ENCODE measurements at places on chromosomes 12 and 14.

DNA sequence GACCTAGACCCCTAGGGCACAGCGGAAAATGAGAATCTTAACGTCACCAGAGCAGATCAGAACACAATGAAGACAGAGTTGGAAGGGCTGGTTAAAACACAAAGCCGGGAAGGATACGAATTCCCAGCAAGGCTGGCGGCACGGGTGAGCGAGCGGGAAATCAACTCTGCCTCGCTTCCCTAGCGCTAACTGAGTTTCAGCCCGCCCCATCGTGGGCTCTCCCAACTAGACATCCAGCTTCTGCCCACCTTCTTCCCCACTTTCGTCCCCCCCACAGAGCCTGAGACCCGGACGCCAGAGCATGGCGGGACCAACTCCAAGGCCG is 377 bp downstream of the CCNT1 start:
- peaks cover 10% of the 10 kb centered on the region for H3K4me1 ChIP-seq
- peak overlapping the region; percentile 92 for H3K27ac ChIP-seq
- H3K4me3 ChIP-seq, result peak overlapping the region; percentile 93
- H3K36me3 ChIP-seq, result peaks cover 50% of the 10 kb centered on the region
- no peak for DNase-seq

GRCh38 chr12:52715416-52715815 is 12.1 kb upstream of the KRT77 start:
- H3K4me1 ChIP-seq, result no peaks in the 10 kb centered on the region
- no peaks in the 10 kb centered on the region for H3K36me3 ChIP-seq
- H3K4me3 ChIP-seq, result no peak overlapping the region
- no peak for DNase-seq
- peaks cover 57% of the 10 kb centered on the region for H3K27me3 ChIP-seq
- H3K27ac ChIP-seq, result no peak overlapping the region

DNA sequence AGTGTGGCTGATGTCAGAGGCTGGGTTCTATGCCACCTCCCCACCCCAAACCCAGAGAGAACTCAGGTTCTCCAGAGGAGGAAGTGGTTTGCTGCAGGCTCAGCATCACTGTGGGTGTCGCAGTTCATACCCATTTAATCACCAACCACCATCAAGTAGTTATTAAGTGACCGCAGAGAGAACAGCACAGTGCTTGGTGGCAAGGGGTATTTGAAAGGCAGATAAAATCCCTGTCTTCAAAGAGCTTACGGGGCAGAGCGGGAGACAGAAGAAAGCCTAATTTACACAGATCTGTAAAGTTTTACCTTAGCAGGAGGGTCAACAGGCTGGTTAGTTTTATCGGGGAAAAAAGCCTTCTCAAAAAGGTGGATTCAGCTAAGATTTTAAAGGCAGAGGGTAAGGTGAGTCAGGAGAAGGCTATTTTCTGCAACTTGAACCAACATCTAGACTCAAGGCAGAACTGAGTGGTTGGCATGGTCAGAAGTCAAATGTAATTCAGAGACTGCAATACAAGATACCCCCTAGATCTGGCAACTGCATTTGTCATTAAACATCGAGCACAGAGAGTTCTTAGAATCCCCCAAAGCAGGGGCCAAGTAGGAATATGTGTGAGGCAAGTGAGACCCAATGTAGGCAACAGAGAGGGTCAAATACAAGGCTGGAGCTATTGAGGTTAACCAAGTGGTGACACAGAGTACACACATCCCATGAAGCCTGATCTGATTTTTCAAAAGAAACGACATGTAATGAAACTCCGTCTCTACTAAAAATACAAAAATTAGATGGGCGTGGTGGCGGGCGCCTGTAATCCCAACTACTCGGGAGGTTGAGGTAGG is 13.2 kb downstream of the PXN start:
- no peaks in the 10 kb centered on the region for H3K27me3 ChIP-seq
- H3K36me3 ChIP-seq, result peaks cover 30% of the 10 kb centered on the region
- H3K4me3 ChIP-seq, result no peak overlapping the region
- no peak overlapping the region for H3K27ac ChIP-seq
- H3K4me1 ChIP-seq, result peaks cover 61% of the 10 kb centered on the region

DNA sequence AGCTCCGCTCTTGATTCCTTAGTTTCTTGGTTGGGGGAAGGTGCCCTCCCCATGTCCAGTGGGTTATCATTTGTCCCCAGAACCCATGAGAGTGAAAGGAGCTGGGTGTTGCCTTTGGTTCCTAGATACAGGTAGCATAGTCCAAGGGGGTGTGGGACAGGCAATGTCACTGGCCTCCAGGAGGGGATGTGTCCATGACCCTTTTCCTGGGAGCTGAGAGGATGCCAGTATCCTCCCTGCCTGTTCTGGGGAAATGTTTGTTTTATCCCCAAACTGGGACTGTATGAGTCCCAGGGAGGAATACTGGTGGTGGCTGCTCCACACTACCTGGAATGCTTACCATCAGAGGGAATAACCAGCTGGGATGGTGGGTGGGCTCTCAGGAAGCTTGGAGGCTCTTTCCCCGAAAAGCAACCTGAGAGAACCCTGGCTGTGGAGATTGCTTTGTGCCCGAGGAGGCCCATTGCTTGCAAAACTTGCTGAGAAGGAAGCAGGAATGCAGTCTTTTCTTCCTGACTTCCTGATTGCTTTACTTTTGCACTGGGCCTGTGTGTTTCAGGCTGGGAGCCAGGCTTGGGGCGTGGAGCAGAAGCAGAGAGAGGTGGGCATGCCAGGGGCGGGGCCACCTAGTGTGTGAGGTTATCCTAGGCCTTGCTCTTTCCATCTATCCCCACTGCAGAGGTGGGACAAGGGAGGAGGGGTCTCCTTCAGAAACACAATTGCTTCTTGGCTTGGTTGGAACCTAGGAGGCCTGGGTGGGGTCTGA is 715 bp upstream of the SLC10A1 start:
- H3K36me3 ChIP-seq, result peaks cover 10% of the 10 kb centered on the region
- peaks cover 8% of the 10 kb centered on the region for H3K4me1 ChIP-seq
- DNase-seq, result peak; percentile 6
- no peak overlapping the region for H3K27ac ChIP-seq

DNA sequence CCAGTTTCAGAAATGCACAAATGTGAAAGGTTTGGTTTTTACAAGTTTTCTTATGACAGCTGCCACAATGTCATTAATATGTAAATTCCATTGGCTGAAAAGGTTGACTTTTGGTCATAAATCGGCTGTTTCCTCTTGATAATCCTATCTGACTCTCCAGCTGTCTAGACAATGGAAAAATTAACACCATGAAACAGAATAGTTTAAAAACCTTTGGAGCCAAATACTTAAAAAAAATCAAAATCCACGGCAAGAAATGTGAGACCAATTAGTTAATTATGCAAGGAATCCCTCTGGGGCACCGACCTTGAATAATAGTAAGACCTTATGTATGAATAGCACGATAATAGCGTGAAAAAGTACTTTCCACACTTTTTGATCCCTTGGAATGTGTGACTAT is 138.0 kb downstream of the ZNF664 start:
- H3K27ac ChIP-seq, result no peak overlapping the region
- H3K4me3 ChIP-seq, result no peak overlapping the region
- H3K36me3 ChIP-seq, result no peaks in the 10 kb centered on the region
- peaks cover 15% of the 10 kb centered on the region for H3K27me3 ChIP-seq
- no peak for DNase-seq

DNA sequence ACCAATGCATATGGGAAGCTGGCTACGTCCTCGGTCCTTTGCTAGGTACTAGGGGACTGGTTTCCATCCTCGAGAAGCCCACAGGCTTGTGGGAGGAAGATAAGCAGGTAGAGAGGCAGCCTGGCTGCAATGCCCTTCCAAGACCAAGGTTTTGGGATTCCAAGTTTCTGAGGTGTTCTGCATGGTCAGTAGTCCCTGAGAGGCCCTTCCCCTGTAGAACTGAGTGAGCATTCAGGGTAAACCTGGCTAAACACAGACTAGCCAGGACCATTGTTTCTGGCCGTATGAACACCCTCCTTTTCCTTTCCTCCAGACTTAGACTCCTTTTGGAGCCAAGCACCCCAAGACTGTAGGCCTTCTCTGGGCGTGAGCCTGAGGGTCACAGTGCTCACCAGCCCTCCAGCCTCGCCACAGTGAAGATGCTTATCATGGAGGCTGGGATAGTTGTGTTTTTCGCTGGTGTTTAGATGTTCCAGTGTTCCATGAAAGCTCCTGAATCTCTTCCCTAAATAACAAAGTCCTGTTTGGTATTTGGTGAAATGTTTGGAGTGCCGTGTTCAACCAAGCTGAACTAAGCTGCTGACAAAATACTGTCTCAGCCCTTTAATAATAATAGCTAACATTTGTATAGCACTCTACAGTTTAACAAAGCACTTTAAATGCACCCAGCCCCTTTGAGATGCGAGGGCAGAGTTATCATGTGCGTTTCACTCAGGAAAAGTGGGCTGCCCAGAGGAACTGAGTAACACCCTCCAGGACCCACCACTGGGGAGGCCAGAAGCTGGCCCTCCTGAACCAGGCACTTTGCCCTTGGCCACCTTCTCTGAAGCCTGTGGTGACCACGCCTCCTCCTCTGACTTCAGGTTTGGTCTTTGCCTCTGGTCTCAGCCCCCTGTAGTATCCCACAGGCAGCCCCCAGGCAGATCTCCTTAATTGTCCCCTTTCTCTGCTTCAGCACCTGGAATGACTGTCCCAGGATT is 284.5 kb downstream of the CACNA1C start:
- no peak for DNase-seq
- no peaks in the 10 kb centered on the region for H3K27me3 ChIP-seq
- peaks cover 34% of the 10 kb centered on the region for H3K4me1 ChIP-seq

DNA sequence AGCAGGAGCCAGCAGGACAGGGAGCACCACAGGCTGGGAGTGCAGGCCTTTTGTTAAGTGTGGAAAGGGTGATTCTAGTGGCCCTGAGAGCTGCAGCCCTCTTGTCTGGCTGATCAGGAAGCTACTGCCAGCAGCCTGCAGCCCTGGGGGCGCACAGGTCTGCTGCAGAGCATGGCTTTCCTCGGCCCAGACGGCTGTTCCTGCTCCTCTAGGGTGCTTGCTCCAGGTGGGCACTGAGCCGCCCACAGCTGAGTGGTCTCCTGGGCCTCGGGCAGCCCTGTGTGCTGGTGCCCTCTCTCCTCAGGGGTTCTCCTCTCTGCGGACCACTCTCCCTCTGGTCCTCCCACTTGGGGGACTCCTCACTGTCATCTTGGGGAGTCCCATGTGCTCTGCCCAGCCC is 18.9 kb downstream of the CCDC88C start:
- no peak for DNase-seq
- peaks cover 42% of the 10 kb centered on the region for H3K4me1 ChIP-seq
- H3K27me3 ChIP-seq, result no peaks in the 10 kb centered on the region
- H3K4me3 ChIP-seq, result no peak overlapping the region
- no peaks in the 10 kb centered on the region for H3K36me3 ChIP-seq
